CMK (cell line): ENCODE measurements at places on chromosomes 12 and 14.

- DNase-seq = no peak
Observed at GRCh38 chr14:94521375-94522114, 12.3 kb upstream of the SERPINA12 start.

DNA sequence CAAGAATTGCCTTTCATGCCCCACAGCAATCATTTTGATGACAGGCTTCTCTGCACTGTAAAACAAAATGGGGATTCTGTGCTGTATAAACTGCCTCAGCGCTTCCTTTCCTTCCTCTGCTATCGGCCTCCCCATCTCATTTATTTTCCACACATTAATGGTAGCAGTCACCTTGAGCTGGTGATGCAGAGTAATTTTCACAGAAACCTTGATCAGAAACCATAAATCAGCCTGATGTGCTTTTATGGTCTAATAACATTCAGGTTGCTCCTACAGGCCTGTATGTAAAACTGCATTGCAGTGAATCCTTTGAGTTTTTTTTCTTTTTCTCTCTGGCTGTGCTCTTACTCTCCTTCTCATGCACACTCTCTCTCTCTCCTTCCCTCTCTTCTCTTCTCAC lies 578.4 kb upstream of the STXBP6 start:
- no peak for DNase-seq

- DNase-seq = no peak
Observed at GRCh38 chr12:120959111-120959878, 19.0 kb upstream of the HNF1A start.

DNA sequence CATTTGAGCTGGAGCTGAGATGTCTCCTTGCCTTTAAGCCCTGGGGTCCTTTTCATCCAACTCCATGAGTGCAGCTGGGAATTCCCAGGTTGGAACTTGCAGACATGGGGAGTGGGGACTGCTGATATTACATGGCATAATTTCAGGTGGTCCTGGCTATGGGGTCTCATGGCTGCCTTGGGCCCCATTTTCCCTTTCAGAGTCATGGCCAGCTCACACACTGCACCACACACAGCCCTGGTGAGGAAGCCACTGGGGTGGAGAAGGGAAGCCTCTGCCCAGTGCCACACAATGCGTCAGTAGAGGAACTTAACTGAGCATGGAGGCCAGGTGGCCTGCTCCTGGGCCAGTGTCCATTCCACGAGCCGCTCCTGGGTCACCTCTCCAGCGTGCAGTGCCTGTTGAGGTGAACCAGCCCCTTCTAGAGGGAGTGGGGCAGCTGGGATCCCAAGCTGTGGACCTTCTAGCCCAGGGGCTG lies 17.3 kb upstream of the KRT86 start:
- DNase-seq = no peak

- DNase-seq = no peak
Observed at GRCh38 chr14:58663494-58664111, 25.8 kb downstream of the DACT1 start.

DNA sequence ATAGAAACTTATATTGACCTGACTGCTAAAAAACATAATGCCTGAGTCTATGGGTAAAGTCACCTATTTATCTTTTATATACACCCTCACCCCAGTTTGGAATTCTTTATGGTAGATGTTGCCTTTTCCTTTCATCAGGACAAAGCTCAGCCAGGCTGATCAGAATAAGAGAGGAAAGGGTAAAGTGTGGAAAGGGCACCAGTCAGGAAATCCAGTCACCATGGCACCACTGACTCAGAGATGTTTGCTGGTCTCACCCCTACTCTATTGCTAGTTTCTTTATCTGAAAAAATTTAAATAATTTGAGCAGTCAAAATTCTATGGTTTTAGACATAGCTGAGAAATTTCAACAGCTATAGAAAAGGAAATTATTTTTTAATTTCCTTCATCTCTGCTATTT lies 49.2 kb upstream of the SSTR1 start:
- no peak for DNase-seq

DNA sequence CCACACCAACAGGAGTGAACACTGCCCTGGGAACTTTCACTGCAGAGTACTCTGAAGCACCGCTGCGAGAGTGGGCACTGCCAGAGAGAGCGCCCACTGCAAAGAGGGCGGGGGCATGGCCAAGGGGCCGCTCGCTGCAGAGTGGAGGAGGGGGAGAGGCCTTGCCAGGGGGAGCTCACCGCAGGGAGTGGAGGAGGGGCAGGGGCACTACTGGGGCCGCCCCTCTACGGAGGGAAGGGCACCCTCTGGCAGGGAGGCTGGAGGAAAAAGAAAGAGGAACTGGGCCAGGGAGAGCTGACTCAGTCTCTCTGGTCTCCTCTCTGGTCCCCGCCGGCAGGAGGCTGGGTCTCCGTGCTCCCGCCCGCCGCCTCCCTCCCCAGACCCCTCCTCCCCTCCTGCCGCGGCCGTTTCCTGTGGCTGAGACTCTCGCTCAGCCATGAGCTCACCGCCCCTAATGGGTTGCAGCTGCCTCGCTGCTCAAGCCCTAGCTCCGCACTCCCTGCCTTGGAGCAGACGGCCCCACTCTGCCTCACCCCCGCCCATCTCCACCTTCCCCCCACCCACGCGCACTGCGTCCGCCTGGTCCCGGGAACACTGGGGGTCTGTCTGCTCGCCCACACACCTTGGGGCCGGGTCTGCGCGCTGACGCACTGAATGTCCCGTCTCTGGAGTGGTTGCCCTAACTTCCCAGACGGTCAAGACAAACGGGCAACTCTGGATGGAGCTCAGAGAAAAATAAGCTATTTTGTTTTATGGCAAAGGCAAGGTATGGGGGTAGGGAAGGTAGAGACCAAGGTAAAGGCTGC lies 1.3 kb downstream of the ARHGEF40 start:
- peak; percentile 80 for DNase-seq

GRCh38 chr14:71804992-71805391 lies 127.2 kb upstream of the RGS6 start:
- DNase-seq = no peak
